Activated CD8-positive, alpha-beta memory T cell treated with anti-CD3 and anti-CD28 coated beads, Interleukin-2, amount 10 ng/mL, durations not matched to agents 7 days and 5 days (primary cell): ENCODE measurements at places on chromosomes 3 and 15.

DNA sequence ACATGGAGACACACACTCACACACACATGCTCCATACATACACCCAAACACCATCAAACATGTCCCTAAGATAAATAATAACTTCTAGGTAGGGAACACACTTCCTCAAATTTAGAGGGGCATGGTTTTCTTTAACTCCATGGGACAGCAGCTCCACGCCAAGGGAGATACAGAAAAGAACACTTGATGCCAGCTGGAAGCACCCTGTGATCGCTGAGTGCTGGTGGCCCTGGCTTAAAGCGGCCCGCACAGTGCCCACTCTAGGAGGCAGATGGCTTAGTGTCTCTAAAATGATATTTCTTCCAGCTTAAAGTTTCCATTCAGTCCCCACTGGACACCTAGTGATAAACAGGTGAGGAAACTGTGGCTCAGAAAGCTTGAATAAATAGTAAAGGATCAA, 232.9 kb downstream of the UACA start:
- H3K4me1 ChIP-seq, result peaks cover 58% of the 10 kb centered on the region
- H3K27me3 ChIP-seq, result peaks cover 18% of the 10 kb centered on the region
- no peak overlapping the region for H3K27ac ChIP-seq

GRCh38 chr3:60497902-60498301, 753.4 kb downstream of the FHIT start:
- H3K27ac ChIP-seq, result no peak overlapping the region
- no peaks in the 10 kb centered on the region for H3K27me3 ChIP-seq
- DNase-seq, result no peak
- no peak overlapping the region for H3K4me3 ChIP-seq
- no peaks in the 10 kb centered on the region for H3K36me3 ChIP-seq

GRCh38 chr3:72175296-72175858, 390.4 kb upstream of the PROK2 start:
- H3K27me3 ChIP-seq, result peaks cover 50% of the 10 kb centered on the region
- peaks cover 11% of the 10 kb centered on the region for H3K4me1 ChIP-seq
- H3K4me3 ChIP-seq, result no peak overlapping the region

DNA sequence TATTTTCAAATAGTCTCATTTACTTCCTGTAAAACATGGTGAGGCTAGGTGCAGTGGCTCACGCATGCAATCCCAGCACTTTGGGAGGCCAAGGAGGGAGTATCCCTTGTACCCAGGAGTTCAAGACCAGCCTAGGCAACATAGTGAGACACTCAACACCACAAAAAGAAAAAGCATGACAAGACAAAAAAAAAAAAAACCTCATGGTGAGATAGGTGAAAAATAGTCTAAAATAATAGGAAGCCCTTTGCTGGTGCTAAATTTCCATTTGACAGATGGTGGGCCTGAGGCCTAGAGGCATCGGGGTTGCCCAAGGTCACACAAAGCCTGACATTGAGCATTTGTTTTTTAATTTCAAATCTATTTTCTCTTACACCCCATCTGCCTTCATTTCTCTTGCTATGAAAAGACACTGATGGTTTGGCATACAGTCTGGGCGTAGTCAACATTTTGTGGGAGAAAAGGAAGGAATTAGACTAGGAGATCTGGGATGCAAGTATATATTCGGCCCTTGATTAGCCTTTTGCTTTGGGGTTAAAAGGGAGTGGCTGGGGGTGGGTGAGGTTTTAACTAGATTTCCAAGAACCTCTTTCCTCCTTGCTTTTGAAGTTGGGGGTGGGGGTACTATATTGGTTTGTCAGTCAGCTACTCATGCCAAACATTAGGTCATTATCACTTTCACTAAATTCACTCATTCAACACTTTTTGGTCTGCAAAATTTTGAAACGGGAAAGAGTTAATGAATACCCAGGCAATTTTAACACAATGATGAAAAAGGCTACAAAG, 11.3 kb downstream of the RAB8B start:
- H3K27ac ChIP-seq, result peak overlapping the region; percentile 61
- no peak overlapping the region for H3K4me3 ChIP-seq
- H3K4me1 ChIP-seq, result peaks cover 83% of the 10 kb centered on the region
- H3K36me3 ChIP-seq, result peaks cover 42% of the 10 kb centered on the region
- DNase-seq, result no peak
- H3K27me3 ChIP-seq, result no peaks in the 10 kb centered on the region

GRCh38 chr15:33304924-33305323, 5.8 kb upstream of the RYR3 start:
- no peaks in the 10 kb centered on the region for H3K36me3 ChIP-seq
- no peak for DNase-seq
- no peak overlapping the region for H3K27ac ChIP-seq
- no peak overlapping the region for H3K4me3 ChIP-seq
- no peaks in the 10 kb centered on the region for H3K4me1 ChIP-seq
- H3K27me3 ChIP-seq, result peaks cover 10% of the 10 kb centered on the region

DNA sequence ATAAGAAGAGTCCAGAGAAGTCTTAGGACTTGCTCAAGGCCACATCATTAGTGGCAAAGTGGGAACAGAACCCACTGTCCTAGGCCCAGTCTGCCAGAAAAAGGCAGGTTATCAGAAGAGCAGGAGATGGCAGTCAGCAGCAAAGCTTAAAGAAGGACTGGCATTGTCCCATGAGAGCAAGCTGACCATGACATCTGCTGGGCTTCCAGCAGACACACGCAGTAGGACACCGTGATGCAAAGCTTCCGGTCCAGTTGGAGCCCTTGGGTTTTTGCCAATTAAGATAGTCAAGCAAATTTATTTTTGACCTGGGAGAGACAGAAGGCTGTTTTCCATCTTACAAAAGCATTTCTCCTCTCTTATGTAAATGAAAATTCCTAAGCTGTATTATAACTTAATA, 42.1 kb downstream of the ZBTB38 start:
- peaks cover 57% of the 10 kb centered on the region for H3K36me3 ChIP-seq
- no peak for DNase-seq
- no peaks in the 10 kb centered on the region for H3K27me3 ChIP-seq
- no peak overlapping the region for H3K4me3 ChIP-seq
- peak overlapping the region; percentile 99 for H3K27ac ChIP-seq

- peaks cover 3% of the 10 kb centered on the region for H3K27me3 ChIP-seq
- no peak for DNase-seq
- H3K4me3 ChIP-seq, result no peak overlapping the region
- no peaks in the 10 kb centered on the region for H3K4me1 ChIP-seq
Measured at GRCh38 chr15:93418566-93418965, 329.6 kb upstream of the RGMA start.

DNA sequence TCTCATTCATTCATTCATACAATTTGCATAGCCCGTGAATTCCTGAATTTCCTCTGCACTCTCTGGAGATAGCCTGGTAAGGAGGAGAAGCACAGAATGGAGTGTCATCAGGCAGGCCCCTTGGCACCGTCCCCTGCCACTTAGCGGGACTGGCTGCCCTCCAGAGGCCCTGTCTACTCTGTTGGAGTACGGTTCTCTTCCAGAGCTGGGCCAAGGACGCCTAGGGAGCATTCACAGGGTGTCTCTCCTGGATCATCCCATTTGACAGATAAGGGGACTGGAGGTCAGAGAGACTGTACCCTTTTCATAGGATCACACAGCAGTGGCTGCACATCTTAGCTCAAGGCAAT, 48.0 kb downstream of the PTH1R start:
- peaks cover 64% of the 10 kb centered on the region for H3K36me3 ChIP-seq
- H3K27me3 ChIP-seq, result no peaks in the 10 kb centered on the region
- peak overlapping the region; percentile 83 for H3K27ac ChIP-seq

- no peak overlapping the region for H3K4me3 ChIP-seq
- DNase-seq, result no peak
- no peaks in the 10 kb centered on the region for H3K36me3 ChIP-seq
- peaks cover 8% of the 10 kb centered on the region for H3K4me1 ChIP-seq
- no peak overlapping the region for H3K27ac ChIP-seq
- no peaks in the 10 kb centered on the region for H3K27me3 ChIP-seq
Measured at GRCh38 chr3:13498354-13499060, 18.4 kb downstream of the HDAC11 start.

DNA sequence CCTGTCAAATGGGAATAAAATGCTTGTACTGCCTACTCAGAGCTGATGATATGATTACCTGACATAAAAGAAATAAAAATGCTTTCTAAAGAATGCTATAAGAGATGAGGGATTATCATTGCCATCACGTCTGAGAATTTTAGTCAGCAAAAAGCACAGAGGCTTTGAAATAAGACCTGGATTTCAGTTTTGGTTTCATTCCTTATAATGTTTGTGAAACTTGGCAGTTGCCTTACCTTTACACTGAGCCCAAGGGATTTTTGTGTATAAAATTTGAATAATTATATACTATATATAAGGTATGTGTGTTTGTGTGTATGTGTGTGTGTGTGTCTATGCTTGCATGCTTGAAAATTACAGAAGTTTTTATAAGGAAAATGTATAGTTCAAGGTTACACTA, 634.8 kb upstream of the BCHE start:
- no peak for DNase-seq
- no peaks in the 10 kb centered on the region for H3K36me3 ChIP-seq
- no peaks in the 10 kb centered on the region for H3K27me3 ChIP-seq

- peak overlapping the region; percentile 3 for H3K27ac ChIP-seq
- H3K4me3 ChIP-seq, result no peak overlapping the region
- no peak for DNase-seq
- peaks cover 2% of the 10 kb centered on the region for H3K4me1 ChIP-seq
- no peaks in the 10 kb centered on the region for H3K36me3 ChIP-seq
Measured at GRCh38 chr3:48151807-48152427, 36.3 kb downstream of the CDC25A start.

GRCh38 chr3:99575683-99576082, 62.7 kb upstream of the COL8A1 start:
- H3K27me3 ChIP-seq, result no peaks in the 10 kb centered on the region
- no peaks in the 10 kb centered on the region for H3K36me3 ChIP-seq

DNA sequence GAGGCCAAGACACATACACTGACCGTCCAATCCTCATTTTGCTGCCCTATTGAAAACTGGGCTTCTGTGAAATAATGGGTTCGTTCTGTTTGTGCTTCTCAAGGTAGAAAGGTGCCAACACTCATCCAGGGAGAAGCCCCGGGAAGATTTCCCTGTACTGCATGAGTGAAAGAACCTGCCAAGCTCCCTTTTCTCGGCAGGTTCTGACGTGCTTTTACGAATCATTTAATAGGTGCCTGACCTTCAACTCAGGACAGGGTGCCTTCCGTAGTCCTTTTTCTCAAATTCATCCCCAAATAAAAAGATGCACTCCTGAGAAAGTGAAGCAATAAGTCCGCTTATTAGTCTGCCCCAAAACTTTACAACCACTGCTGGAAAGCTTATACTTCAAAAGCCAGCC, 64.2 kb downstream of the B3GNT5 start:
- no peak overlapping the region for H3K27ac ChIP-seq
- no peaks in the 10 kb centered on the region for H3K27me3 ChIP-seq
- no peak for DNase-seq
- H3K4me3 ChIP-seq, result no peak overlapping the region

- peaks cover 9% of the 10 kb centered on the region for H3K4me1 ChIP-seq
- DNase-seq, result no peak
- H3K4me3 ChIP-seq, result no peak overlapping the region
- no peaks in the 10 kb centered on the region for H3K27me3 ChIP-seq
- no peak overlapping the region for H3K27ac ChIP-seq
Measured at GRCh38 chr3:172260381-172260780, 187.9 kb downstream of the GHSR start.

- H3K27me3 ChIP-seq, result no peaks in the 10 kb centered on the region
- DNase-seq, result no peak
- no peaks in the 10 kb centered on the region for H3K36me3 ChIP-seq
- no peaks in the 10 kb centered on the region for H3K4me1 ChIP-seq
Measured at GRCh38 chr3:159711560-159712333, 276.9 kb upstream of the IL12A start.

GRCh38 chr3:52240886-52241370, 2.0 kb upstream of the TWF2 start:
- H3K27me3 ChIP-seq, result no peaks in the 10 kb centered on the region
- peak overlapping the region; percentile 96 for H3K4me3 ChIP-seq
- peaks cover 70% of the 10 kb centered on the region for H3K4me1 ChIP-seq
- H3K36me3 ChIP-seq, result peaks cover 22% of the 10 kb centered on the region
- peak overlapping the region; percentile 95 for H3K27ac ChIP-seq

- no peak for DNase-seq
- H3K4me1 ChIP-seq, result no peaks in the 10 kb centered on the region
- no peak overlapping the region for H3K4me3 ChIP-seq
- H3K27me3 ChIP-seq, result no peaks in the 10 kb centered on the region
Measured at GRCh38 chr3:115450036-115450435, 173.3 kb upstream of the GAP43 start.

GRCh38 chr3:128607710-128608048, 42.9 kb downstream of the RPN1 start:
- no peaks in the 10 kb centered on the region for H3K36me3 ChIP-seq
- no peak overlapping the region for H3K27ac ChIP-seq
- DNase-seq, result no peak
